ENCODE measurements at places on chromosomes 6 and 20.

GRCh38 chr6:12235341-12235740 is 54.8 kb upstream of the EDN1 start:
- no peak for DNase-seq

DNA sequence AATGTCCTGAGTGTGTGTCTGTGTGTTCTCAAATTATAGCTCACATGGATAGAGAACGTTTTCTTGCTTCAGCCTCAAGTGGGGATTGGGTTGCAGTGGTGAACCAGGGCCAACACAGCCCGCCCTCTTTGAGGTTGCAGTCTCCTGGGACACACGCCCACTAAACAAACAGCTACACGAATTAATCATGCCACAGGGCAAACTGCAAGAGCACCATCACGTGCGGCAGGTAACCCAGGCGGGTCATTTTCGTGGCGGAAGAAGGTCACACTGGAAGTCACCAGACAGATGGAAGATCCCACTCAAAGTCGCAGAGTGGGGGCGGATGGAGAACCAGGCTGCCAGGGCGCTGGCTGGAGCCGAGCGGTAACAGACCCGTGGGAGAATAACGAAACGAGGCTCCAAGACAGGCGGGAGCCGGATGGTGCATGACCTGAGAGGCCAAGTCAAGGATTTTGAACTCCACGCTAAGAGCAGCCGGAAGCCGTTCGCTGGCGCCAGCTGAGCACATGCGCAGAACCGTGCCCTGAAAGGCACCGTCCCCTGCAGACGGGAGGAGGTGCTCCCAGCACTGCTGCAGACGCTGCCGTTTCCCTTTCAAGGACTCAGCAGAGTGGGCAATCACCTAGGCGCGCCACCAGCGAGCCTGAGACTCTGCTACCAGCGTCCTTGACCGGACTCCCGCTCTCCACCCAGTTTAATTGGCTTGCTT is 10.7 kb downstream of the DLL1 start:
- no peak for DNase-seq

GRCh38 chr6:129719692-129720091 is 9.7 kb upstream of the ARHGAP18 start:
- DNase-seq: no peak

DNA sequence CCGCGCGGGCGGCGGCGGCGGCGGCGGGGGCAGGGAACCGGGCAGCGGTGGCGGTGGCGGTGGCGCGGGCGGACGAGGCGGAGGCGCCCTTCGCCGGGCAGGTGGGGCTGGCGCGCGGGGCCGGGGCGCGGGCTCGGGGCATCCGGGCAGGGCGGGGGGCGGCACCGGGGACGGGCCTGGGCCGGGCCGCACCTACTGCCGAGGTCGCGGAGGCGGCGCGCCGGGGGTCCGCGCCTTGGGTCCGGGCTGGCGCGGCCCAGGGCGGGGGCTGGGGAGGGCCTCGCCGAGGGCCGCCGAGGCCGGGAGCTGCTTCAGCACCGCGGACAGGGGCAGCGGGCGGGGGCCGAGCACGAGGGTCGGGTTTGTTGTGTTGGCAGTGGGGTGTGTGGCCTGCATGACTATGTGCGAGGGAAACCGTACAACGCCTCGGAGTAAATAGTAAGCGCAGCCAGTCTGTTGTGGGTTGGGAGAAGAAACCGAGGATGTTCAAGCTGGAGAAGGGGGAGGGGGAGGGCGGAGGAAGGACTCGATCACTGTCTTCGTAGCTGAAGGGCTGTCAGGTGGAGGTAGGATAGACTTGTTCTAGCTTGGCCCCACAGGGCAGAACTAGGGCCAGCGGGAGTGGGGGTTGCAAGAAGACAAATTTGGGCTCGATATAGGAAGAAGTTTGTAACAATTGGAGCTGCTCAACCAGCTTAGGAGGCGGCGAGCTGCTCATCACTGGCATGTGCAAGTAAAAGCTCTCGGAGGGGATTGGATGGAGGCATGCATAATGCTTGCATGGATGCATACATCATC is 593 bp downstream of the MMP24 start:
- DNase-seq: peak; percentile 8

DNA sequence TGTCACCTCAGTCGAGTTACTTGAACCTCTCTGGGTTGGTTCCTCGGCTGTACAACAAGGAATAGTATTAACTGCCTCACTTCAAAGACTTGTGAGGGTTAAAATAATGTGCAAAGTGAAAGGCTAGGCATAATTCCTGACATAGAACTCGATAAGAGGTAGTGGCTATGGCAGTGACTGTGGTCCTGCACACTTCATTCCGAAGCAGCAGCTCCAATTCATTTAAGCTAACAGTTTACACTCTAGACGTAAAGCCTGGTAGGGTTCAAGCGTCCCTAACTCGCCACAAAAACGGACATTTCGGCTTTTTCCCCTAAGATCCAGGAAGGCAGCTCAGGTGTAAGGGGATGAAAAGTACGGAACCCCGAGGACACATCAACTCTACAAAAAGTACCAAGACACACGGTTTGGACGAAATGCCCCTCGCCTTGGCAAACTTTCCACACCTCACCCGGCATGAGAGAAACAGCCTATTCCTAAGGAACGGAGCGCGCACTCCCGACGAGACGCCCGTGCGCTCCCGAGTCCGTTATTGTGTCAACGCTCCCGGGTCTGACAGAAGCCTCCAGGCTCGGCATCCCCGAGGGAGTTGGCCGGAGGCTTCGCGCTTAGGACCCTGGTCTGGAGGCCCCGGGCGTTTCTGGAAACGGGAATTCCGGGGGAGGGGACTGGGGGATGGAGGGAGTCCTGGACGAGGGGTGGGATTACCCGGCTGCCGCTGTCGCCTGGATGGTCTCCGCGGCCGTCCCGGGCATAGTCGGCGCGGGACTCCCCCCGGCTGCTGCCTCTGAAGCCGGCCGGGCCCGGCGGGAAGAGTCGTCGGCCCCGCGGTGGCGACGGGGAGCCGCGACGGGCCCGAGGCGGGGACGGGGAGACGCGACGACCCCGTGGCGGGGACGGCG is 937 bp downstream of the ZNF318 start:
- no peak for DNase-seq

GRCh38 chr20:45611054-45611453 is 18.5 kb upstream of the WFDC10A start:
- DNase-seq: no peak

- no peak for DNase-seq
Measured at GRCh38 chr6:18203786-18204185, 48.6 kb downstream of the KDM1B start.

All from C1 segment of cervical spinal cord (tissue), 14 donors.